ENCODE measurements at places on chromosomes 1 and 21.

DNA sequence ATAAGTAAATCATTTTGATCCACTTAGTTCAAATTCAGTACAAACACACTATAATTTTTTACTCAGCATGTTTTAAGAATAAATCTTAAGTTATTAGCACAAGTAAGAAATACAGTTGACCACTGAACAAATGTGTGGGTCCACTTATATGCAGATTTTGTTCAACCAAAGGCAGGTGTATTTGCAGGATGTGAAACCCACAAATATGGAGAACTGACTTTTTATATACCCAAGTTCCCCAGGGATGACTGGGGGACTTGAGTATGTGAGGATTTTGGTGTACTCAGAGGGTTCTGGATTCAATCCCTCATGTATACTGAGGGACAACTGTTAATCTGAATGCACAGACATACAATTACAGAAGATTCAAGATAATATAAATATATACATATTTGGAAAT, 25.7 kb upstream of the ERICH3 start:
- DNase-seq: no peak

DNA sequence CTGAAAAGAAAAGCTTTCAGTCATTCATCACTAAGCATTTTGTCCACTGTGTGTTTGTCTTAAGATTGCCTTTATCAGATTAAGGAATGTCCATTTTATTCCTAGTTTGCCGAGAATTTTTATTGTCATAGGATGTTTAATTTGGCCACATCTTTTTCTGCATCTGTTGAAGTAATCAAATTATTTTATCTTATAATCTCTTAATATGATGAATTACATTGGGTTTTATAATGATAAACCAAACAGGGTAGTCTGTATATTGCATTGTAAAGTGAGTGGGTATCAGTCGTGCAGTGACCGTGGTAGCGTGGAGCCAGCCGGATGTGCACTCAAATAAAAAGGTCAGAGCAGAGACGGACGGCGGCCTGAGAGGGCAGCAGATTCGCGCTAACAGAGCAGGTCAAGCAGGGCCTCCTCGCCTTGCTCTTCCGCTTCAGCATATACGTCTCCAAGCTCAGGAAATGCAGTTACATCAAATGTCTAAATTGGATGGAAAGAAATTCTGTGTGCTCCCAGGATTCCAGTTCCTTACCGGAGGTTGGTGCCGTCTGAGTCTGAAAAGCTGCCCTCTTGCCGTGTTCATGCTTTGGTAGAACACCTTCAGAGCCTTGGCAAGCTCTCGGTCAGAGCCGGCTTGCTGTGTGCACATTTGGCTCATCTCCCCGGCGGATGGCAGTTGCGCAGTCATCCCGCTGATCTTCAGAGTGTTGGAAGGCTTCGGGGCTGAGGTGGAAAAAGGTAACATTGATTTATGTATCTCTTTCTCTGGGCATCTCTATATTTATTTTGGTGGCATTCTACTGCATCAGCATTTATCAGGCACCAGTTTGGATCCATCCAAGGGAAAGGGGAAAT, 51.5 kb downstream of the SCCPDH start:
- no peak for DNase-seq

- no peak for DNase-seq
Observed at GRCh38 chr1:113647164-113647563, 112.1 kb downstream of the PHTF1 start.

DNA sequence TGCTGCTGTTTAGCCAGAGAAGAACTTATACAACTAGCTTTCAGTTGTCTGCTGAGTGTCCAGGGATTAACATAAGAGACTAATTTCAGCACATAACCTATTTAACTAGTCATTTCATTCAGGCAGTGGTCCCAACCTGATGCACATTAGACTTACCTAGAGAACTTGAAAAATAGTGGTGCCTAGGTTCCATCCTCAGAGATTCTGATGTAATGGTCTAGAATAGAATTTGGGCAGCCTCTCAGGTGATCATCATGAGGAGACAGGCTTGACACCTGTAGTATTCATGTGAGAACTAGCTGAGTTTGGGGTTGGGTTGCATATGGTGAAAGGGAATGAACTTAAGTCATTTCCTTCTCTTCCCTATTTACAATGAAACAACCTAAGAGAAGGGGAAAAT, 24.8 kb downstream of the CNST start:
- no peak for DNase-seq

DNA sequence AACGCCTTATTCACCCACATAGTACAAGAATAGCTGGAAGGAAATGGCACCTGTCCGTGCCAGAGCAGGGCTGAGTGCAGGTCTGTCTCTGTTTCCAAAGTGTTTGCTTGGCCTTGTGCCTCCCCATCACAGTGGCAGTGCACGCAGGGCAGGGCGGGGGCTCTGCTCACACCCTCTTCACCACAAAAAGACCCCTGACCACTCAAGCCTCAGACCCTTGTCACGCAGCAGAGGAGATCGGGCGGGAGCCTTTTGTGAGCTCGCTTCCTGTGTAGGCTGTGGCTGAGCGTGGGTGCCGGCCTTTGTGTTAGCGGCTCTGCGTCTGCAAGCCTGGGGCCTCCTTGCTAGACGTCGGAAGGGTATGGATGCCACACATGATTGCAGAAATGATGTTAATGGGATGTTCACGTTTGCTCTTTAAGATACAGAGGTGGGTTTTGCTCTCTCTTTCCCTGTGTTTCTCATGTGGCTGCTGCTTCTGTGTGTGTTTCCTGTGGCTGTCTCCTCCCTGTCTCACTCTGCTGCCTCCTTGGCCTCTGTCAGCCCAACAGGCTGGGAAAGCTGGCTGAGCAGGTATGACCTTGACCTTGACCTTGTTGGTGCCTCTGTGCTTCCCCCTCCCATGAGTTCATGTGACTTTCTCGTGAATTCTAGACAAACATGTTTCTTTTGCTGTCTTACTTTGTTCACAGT, 45.4 kb downstream of the S100B start:
- DNase-seq: peak; percentile 69

- no peak for DNase-seq
Observed at GRCh38 chr1:48878191-48878940, 101.7 kb upstream of the BEND5 start.

DNA sequence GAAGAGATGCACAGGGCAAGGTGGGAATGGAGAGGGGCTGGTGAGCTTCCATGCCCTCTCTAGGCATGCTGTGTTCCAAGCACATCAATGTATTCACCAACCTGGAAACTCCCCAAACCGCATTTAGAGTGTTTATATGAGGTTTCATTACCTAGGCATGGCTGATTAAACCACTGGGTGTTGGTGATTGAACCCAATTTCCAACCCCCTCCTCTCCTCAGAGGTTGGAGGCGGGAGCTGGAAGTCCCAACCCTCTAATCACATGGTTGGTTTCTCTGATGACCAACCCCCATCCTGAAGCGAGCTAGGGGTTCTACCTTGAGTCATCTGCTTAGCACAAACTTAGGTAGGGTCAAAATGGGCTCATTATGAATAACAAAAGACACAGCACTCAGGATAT, 3.0 kb upstream of the PPIE start:
- no peak for DNase-seq

GRCh38 chr1:25695090-25695770, 78.6 kb downstream of the MAN1C1 start:
- no peak for DNase-seq
